Vein endothelial cell (primary cell): ENCODE measurements at places on chromosomes 5 and 9. TPM values are rescaled to one million over a fixed set of nuclear protein-coding genes. Genes with fewer than 3 reads are reported as not detected.

The PALM2AKAP2 gene
- total RNA-seq, result under 0.01 and 0.29 TPM in 2 replicates

The SNCB gene
- total RNA-seq, result 0.57 TPM in 1 of 2 replicates, not detected in the other

The CCDC192 gene
- not detected in 2 replicates for total RNA-seq

The KCNMB1 gene
- total RNA-seq, result 0.10 TPM in 1 of 2 replicates, not detected in the other

The ADAMTS2 gene
- total RNA-seq, result under 0.01 and 1.1 TPM in 2 replicates

The RGS3 gene
- 360 and 441 TPM in 2 replicates for total RNA-seq
